ENCODE measurements at places on chromosomes 16 and 17. TPM values are rescaled to one million over a fixed set of nuclear protein-coding genes. Genes with fewer than 3 reads are reported as not detected.

UMOD gene
- not detected for polyA plus RNA-seq

TUBD1 gene
- 8.9 TPM for polyA plus RNA-seq

NPW gene
- 0.72 TPM for polyA plus RNA-seq

ALOX15B gene
- 2.2 TPM for polyA plus RNA-seq

RNF112 gene
- polyA plus RNA-seq: 1.9 TPM

XAF1 gene
- polyA plus RNA-seq: 15.2 TPM

PDIA2 gene
- polyA plus RNA-seq: 0.77 TPM

ENGASE gene
- 21.9 TPM for polyA plus RNA-seq

CCL2 gene
- polyA plus RNA-seq: 32.6 TPM

OR1F1 gene
- polyA plus RNA-seq: not detected

RHBDL3 gene
- 1.7 TPM for polyA plus RNA-seq

DNA sequence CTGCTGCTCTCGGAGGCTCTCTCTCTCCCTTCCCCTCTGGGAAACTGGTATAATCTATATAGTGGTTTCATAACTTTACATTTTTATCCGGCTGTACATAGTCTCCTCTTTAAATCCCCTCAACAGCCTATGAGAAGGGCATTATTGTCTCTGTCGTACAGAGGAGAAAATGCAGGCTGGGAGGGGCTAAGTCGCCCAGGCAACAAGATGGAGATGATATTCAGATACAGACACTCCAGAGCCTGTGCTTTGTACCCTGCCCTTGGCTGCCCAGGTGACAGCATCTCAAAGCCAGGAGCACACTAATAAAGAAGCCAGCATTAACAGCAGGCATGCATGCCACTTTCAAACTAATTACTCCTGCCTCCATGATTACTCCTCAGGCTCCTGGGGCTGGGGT, 4.7 kb upstream of the EIF1 start:
- no peak for DNase-seq

DNA sequence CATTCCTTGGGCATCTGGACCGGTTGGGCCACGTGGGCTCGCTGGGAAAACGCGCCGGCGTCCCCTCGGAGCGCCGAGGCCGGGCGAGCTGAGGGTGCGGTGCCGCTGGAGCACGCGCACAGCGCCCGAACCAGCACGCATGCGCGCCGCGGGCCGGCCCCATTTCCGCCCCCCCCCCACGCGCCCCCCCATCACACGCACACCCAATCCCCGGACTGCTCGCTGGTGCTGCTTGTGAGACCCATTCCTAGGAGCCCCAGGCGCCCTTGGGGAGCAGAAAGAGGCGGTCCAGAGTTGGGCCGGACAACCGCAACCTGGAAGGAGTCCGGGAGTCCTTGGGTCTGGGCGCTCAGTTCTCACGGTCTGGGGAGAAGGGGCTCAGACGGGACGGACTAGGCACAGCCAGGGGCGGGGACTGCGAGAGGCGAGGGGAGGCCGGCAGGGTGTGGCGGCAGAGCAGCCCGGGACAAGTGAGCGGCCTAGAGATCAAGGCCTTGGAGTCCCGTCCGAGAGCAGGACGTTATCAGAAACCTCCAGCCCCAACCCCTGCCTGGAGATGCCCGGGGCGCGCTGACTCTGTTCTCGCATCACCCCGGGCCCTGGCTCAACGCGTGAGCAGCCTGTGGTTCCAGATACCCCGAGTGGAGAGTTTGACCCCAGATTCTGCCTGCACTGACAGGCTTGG, 6.0 kb upstream of the CBX8 start:
- no peak for DNase-seq

DNA sequence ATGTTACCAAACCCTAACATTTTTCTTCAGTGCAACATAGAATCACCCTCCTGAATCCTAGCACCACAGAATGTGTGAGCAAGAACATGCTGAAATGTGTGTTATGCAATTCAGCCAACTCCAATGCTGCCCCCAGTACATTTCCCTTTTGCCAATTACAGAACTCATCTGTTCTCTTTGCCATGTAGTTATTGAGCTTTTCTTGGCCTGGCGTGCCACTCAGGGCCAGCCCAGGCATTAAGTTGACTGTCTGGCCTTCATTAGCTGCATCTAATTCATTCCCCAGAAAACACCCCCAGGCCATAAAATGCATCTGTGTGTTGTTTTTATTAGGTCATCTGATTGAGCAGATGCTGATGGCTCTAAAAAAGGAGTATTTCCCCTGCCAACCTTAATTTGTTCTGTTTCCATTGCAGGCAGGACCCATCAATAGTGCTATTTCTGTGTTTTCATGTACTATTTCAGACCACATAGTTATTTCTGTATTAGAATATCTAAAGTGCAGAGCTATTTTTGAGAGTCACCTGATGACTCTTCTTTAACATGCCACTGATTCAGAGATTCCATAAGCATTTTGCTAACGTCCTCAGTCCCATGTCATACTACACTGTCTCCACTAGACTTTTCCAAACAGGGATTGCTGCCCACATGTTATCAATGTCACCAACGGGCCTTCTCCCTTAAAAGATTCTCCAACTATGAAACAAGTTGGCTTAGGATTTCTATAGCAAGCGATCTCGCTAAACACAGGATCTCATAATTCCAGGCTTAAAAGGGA, 969.7 kb downstream of the CDH11 start:
- DNase-seq: no peak

DNA sequence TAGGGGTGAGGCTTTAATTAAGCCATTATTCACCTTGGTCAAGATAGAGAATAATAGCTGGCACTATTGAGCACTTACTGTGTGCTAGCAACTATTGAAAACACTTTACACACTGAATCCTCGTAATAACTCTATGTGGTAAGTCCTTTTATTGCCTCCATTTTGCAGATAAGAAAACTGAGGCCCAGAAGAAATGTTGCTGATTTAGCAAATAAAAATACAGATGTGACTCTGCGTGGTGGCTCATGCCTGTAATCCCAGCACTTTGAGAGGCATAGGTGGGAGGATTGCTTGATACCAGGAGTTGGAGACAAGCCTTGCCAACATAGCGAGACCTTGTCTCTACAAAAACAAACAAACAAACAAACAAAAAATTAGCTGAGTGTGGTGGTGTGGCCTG, 19.4 kb downstream of the OTOA start:
- DNase-seq: no peak

DNA sequence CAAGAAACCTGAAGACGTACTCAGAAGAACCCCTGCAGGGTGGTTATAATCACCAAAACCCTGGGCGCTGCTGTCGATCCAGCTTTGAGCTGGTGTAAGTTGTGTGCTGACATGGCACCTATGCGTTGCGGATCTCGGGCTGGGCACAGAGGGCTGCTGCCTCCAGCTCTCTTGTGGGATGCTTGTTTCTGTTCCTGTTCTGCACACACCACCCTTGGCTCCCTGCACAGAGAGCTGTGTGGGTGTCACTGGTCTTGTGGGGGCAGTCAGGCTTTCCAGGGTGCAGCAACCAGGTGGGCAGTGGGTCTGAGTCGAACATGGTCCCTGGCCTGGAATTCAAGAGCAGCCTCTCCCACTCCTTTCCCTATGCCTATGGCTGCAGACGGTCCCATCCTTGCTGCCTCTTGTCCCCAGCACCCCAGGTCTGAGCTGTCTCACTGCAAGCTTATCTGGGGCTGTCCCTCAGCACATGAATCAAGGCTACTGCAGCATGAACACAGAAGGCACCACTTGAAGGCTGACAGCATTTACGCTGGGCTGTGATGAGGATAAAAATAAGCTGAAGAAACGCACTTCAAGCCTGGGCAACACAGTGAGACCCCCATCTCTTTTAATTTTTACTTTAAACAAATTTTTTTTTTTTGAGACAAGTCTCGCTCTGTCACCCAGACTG, 20.1 kb downstream of the ZNF276 start:
- DNase-seq: no peak

GRCh38 chr16:15539197-15539596, 103.8 kb downstream of the MARF1 start:
- no peak for DNase-seq

GRCh38 chr17:1852327-1852726, 22.5 kb downstream of the RPA1 start:
- no peak for DNase-seq

DNA sequence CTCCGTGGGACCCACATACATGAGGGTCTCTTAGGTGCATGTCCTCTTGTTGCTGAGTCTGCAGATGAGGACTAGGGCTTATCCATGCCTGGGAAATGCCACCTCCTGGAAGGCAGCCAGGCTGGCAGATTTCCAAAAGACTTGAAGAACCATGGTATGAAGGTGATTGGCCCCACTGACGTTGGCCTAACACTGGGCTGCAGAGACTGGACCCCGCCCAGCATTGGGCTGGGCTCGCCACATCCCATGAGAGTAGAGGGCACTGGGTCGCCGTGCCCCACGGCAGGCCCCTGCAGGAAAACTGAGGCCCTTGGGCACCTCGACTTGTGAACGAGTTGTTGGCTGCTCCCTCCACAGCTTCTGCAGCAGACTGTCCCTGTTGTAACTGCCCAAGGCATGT, 38.2 kb upstream of the IL21R start:
- DNase-seq: no peak

DNA sequence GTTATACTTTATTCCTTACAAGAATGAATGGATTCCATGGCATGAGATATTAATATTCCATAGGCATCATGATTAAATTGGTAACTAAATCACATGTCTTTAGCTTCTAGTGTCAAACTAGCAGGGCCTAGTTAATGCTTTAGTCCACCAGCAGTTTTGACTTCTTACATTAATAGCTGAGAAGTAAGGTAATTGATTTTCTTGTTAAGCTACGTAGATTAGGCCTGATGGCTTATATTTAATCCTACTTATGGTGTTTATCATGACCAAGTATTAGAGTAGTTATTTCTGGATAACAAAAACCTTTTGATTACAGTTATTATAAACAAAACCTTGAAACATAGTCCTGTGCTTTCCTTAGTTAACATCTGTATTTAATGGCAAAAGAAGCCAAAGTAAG, 184.5 kb downstream of the TANC2 start:
- DNase-seq: no peak

GRCh38 chr17:78852709-78853121, 12.1 kb upstream of the USP36 start:
- no peak for DNase-seq

DNA sequence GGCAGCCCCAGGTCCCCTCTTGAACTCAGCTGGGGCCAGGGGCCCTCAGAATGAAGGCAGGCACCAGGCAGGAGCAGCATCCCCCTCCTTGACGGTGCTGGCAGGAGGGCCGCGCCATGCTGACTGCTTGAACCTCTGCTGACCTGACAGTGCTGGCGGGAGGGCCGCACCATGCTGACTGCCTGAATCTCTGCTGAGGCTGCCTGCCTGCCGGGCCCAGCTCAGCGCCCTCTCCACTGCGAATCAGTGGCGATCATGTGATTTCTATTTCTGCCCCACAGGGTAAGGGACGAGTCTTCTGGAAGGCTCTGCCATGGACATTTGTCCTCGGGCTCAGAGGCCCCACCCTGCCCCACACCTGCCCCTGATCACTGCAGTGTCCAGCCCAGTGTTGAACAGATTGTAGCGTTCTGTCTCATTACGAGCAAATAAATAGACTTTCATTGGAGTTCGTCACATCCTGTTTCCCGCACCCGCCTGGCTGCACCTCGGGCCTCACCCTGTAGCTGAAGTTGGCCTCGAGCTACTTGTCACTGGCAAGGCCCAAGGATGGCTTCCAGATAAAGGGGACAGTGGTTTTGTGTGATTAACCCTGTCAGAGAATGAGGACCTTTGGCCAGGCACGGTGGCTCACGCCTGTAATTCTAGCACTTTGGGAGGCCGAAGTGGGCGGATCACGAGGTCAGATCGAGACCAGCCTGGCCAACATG, 8.6 kb downstream of the C16orf90 start:
- DNase-seq: no peak

GRCh38 chr16:85104821-85105391, 7.4 kb downstream of the CIBAR2 start:
- no peak for DNase-seq

GRCh38 chr16:89656435-89657121, 930 bp downstream of the CHMP1A start:
- no peak for DNase-seq

DNA sequence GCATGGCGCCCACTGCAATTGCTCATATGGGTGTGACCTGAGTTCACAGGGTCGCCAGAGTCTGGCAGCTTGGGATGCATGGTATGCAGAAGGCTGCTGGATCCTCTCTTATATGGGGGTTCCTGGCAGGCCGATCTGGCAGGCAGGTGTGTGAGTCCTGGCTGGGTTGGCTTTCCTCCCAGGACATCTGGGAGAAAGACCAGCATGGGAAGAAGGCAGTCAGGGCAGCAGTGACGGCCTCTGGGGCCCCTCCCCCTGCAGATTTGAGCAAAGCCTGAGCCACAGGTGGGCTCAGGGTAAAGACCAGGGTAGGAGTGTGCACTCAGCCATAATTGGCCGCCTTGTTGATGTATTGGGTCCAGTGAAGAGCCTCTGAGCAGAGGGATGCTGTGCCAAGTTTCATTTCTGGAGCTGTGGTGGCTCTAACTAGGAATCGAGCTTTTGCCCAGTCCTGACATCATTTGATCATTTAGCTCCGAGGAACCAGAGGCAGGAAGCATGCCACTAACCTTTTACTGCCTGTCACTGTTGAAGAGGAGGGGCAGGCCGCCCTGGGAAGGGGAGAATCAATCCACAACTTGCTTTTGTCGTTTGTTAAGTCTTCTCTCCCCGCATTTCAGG, 174.3 kb downstream of the CCDC182 start:
- DNase-seq: no peak

GRCh38 chr16:10961231-10961630, 16.9 kb downstream of the CLEC16A start:
- DNase-seq: no peak

GRCh38 chr17:70407506-70407905, 238.2 kb downstream of the KCNJ2 start:
- no peak for DNase-seq

- no peak for DNase-seq
These were observed 4.1 kb downstream of the CALCOCO2 start for GRCh38 chr17:48834973-48835372.

- no peak for DNase-seq
These were observed 1.6 kb upstream of the N4BP1 start for GRCh38 chr16:48611329-48612137.
